ENCODE measurements at places on chromosomes 5 and 9.

DNA sequence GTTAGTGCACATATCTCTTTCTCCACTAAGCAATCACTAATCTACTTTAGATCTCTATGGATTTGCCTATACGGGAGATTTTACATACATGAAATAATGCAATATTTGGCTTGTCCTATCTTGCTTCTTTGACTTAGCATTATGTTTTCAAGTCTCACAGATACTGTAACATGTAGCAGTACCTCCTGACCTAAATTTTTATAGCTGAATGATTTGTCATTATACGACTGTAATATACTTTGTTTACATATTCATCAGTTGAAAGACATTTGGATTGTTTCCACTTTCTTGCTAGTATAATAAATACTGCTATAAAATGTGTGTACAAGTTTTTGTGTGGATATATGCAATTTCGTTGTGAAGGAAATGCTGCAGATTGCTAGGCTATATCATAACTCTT is 1520.8 kb upstream of the CDH6 start:
- no peak for DNase-seq

DNA sequence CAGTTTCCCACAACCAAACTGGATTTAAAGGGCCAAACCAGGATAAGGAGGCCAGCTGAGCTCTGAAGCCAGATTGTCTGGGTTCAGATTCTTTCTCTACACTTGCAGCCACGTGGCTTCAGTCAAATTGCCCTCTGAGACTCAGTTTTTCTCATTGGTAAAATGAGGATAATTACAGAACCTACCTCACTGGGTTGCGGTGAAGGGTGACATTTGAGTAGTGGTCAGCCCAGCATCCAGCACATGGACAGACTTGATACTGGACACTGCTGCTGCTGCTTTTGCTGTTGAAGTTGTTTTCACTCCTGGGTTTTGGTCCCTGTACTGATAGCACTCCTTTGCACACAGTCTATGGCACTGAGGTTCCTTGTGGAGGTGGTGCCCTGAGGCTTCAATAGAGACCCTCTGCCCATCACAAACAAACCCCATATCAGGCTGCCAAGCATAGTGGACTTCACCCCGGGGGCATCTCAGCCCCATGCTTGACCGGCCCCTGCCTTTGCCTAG is 25.7 kb upstream of the CDKN2AIPNL start:
- DNase-seq, result no peak

- DNase-seq, result no peak
Measured at GRCh38 chr5:16090270-16090669, 89.3 kb downstream of the MARCHF11 start.

GRCh38 chr9:135677641-135678168 is 14.6 kb downstream of the LCN9 start:
- DNase-seq, result no peak

DNA sequence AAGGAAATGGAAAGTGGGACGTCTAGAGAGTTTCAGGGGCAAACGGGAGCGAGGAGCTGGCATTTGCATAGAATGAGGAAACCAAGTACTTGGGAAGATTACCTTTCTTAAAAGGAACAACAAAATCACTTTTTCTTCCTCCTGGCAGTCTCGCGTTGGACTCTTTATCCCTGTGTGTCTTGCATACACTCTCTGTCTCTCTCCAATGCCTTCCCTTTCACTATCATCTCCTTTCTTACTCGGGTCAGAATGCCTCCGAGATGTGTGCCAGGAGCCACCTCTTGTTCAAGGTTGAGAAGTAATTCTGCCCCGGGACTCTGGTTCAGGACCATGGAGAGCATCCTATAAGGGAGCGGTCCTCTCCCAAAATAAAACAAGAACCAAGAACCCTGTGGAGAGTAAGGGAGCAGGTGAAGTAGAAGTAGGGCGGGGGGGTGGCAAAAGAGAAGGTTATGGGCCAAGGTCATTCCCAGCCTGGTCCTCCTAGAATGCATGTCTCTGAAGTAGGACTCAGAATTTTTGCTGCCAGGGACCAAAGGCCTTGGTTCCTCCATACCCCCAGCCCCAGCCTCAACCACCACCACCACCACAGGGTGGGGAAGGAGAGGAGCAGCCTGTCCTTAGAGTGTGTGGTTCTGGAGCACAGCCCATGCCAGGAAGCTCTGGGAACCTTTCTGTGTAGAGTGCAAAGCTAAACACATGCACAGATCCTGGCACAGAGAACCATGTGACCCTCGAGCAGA is 72.1 kb upstream of the ARAP3 start:
- peak; percentile 6 for DNase-seq

DNA sequence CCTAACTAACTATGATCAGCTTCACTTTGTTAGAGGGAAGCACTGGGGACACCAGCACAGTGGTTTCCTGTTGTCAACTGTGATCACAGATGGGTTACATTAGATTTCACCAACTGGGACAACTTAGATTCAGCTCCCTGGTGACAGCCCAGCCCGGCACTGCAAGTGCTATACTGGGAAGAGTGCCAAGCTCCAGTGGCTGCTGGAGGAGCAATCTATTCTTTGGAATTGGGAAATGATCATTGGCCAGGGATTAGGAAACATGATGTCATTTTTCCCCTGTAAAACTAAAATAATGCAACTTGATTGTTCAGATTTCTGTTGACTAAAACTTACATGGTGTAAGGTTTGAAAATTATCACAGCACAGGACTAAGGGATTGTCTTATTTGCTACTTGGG is 33.2 kb downstream of the PTGR1 start:
- no peak for DNase-seq

GRCh38 chr5:654071-654778 is 38.9 kb downstream of the TPPP start:
- no peak for DNase-seq

GRCh38 chr9:137070906-137071275 is 534 bp upstream of the SAPCD2 start:
- DNase-seq, result no peak

DNA sequence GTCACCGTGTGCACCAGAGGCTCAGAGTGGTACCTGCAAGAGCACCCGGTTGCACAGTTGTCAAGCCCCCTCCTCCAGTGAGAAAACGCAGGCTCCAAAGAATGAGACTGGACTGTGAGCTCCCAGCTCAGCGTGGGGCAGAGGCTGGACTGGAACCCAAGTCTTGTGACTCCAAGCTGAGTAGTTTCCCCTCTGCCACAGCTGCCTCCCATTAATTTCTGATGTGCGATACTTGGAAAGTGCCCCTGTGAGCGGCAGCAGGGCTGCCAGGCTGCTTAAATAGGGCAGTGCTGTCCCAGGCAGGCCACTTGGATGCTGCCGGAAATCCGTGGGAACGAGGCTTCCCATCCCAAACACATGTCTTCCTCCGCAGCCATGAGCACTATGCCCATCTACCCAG is 62.2 kb upstream of the ANGPTL2 start:
- no peak for DNase-seq

DNA sequence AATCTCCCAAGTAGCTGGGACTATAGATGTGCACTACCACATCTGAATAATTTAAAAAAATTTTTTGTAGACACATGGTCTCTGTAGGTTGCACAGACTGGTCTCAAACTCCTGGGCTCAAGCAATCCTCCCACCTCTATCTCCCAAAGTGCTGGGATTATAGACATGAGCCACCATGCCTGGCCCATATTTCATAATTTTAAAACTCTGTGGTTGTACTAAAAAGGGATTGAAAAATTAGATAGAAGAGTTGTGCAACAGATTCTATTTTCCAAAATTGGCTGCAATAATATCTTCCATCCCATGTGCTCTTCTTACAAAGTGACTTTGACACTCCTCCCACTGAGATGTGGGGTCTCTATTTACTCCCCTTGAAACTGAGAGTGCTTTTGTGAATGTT is 7.6 kb upstream of the UHRF2 start:
- no peak for DNase-seq

GRCh38 chr5:134845335-134845851 is 375 bp upstream of the C5orf24 start:
- DNase-seq, result no peak

GRCh38 chr5:132766806-132767055 is 10.3 kb downstream of the SEPTIN8 start:
- no peak for DNase-seq

- no peak for DNase-seq
Measured at GRCh38 chr5:127031863-127032232, 1.5 kb upstream of the MARCHF3 start.

GRCh38 chr9:136650648-136651047 is 12.1 kb upstream of the EGFL7 start:
- no peak for DNase-seq

GRCh38 chr5:126695091-126695490 is 81.8 kb upstream of the LMNB1 start:
- no peak for DNase-seq

DNA sequence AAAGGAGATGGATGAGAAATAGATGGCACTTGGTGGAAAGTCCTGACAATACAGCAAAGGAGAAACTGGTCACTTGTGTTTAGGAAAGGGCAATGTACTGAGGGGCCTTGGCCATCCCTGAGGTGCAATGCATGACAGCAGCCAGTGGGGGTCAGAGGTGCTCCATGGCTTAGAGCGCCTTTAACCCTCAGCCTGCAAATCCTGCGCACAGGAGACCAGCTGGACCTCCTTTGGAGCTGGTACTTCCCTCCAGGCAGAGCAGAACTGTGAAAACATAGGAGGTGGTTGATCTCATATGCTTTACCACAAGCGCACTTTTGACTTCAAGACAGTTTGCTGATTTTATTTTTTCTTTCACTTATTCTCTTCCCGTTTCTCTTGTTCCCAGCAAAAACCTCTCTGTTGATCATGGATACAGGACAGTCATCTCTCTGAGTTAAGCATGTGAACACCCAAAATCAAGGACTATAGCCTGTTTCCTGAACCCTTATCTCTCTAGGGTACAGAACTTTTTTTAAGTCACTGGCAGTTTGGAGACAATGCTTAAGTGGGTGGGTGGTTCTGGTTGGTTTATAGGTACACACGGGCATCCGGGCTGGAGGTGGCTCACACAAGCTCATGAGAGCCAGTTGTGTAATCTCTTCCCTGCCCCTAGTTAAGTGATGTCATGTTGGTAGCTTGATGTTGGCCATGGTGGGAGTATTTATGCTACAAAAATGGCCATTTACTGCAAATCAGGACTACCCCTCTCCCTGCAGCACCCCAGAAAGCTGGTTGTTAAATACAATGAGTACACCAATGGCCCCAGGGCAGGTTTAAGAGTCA is 37.6 kb upstream of the ANKRD55 start:
- peak; percentile 60 for DNase-seq

DNA sequence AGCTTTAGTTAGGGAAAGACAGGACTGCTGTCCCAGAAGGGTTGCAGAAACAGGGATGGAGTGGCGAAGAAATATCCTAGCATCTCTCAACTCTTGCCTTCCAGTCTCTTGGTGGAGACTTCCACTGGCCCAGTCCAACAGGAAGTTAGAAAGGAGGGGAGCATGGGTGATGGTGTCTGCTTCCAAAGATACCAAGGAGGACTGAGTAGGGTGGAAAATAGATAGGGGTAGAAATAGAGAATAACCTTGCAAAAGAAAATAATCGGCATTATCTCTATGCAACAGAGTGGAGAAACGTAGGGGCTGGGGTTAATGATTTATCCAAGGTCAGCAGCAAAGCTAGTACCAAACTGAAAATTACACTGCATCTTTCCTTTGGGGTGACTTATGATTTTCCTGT is 242.3 kb downstream of the PSAT1 start:
- DNase-seq, result no peak

DNA sequence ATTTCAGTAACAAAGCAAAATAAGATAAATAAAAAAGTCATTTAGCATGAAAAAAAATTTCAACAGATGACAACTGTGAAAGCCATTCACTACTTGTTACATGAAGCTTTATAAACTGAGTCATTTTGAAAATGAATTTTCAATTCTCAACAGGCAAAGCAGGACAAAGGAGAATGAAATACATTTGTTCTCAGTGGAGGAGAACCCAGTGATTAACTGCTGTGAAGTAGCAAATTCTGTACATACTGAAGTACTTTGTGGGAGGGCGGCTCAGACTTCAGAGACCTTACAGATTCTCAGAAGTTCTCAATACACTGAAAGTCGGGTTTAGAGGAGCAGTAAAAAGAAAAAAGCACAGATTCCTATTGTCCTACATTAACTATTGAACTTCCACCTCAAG is 21.7 kb downstream of the SKIC3 start:
- DNase-seq, result no peak

GRCh38 chr9:69829484-69829883 is 8.9 kb downstream of the CFAP95 start:
- no peak for DNase-seq

DNA sequence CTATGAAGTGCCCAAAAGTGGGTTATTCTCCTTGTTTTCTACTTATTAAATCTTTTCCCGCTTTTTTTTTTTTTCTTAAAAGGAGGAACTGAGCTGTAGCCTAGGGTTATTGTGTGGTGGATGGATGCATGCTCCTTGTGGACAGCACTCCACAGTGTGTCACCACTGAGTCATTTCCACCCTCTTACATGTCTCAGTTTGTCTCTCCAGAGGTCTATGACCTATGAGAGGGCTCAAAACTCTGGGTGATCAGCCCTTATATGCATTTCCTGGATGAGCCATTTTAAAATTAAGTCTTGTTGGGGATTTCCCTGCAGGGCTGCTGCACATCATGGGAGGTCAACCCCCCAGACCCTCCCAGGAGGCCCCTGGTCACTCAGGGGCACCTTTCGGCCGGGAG is 102.2 kb upstream of the MOCS2 start:
- no peak for DNase-seq

GRCh38 chr5:123436201-123436600 is 13.0 kb upstream of the CEP120 start:
- DNase-seq, result no peak

GRCh38 chr5:7714119-7714518 is 136.8 kb downstream of the CFAP90 start:
- no peak for DNase-seq

DNA sequence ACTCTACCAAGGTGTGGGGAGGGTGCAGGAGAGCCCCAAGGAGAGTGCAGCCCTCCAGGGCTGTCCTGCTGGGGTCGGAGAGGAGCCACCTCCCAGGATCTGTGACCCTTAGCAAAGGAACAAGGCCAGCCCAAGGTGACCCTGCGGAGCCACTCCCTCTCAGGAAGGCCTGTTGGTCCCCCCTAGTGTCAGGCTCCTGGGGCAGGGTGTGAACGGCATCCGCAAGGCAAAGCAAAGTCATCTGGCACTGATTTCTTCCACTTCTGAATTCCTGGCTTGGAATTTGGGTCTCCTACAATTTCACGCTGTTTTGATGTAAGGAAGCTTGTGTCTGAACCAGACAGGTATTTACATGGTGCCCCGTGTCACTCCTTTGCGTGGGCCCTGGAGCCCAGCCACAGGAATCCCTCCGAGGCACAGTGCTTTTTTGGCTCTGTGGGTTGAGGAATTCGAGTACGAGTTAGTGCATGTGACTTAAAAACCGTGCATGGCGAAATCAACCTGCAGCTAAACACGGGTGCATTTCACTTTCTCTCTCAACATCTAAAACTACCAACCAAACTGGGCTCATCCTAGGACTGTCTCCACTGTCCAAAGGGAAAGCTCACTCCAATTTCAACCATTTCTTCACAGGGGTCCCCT is 24.5 kb upstream of the GFPT2 start:
- no peak for DNase-seq

- no peak for DNase-seq
Measured at GRCh38 chr5:131195696-131196095, 25.0 kb downstream of the LYRM7 start.

DNA sequence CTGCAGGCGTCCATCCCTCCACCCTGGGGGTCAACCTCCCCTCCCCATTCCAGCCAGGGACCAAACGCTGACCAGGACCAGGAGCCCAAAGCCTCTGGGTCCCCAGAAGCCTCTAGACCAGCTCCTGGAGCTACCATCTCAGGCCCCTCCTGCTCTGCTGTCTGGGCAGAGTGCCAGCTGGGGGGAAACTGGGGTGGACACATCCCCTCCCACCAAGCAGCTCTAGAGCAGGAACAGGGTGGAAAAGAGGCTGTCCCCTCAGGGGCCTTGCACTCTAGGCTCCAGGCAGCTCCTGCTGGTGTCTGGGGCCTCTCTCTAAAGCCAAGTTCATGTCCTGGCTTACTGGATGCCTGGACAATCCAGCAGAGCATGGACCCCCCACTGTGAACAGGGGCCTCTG is 4.4 kb downstream of the SSNA1 start:
- DNase-seq, result no peak

Data from hematopoietic multipotent progenitor cell treated with erythropoietin and hydrocortisone succinate and interleukin-3 and kit ligand, for 15 days (in vitro differentiated cells).